ENCODE measurements at places on chromosomes 12 and 14.

GRCh38 chr12:109358154-109358869, 10.6 kb downstream of the MYO1H start:
- DNase-seq, result no peak

DNA sequence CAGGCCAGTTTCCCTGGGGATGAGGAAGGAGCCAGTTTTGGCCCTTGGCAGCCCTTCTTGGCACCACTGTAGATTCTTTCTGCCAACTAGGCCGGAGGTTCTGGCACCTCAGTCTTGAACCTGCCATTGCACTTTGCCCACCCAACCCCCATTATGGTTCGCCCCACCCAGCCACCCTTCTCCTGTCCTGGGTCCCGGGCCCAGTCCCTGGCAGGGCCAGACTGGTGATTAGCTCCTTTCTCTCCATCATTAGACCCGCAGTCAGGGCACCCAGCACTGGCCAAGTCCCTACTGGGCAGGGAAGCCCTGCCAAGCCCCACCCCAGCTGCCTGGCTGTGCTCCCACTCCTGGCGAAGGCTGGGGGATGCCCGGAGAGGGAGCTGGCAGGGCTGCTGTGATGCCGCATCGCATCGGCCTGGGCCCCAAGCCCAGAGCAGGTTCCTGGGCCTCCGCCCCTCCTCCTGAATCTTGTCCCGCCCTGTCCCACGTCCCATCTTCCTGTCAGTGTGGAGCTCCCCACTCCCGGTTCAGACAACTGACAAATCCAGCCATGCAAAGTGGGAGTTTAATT, 9.8 kb downstream of the FAM222A start:
- DNase-seq, result no peak

DNA sequence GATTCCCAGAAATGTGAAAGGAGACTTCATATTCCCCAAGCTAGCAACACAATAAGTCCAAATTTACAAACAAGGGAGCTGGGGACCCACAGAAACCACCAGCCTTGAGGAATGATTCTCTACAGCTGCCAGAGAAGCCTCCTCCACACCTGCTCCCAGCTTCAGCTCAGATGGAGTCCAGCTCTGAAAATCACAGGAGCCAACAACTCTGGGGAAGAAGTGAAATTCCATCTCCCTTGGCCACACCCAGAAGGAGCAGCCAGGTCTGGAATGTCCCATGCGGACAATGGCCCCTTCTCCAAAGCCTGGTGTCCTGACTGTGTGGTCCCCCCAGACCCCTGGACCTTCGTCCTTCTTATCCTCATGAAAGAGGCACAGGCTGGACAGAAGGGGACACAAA, 45.4 kb downstream of the SYNE3 start:
- DNase-seq, result no peak

- DNase-seq, result no peak
Measured at GRCh38 chr12:80939231-80939950, 1.7 kb upstream of the LIN7A start.

DNA sequence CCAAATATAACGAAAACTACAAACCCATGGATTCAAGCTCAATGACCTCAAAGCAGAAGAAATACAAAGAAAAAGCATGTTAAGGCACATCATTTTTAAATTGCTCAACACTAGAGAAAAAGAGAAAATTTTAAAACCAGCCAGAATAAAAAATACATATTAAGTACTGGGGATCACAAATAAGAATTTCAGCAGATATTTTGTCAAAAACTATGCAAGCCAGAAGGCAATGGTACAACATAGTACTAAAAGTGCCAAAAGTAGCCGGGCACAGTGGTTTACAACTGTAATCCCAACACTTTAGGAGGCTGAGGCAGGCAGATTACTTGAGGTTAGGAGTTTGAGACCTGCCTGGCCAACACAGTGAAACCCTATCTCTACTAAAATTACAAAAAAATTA, 10.2 kb downstream of the SGPP1 start:
- DNase-seq, result peak; percentile 27

- no peak for DNase-seq
Measured at GRCh38 chr14:66401449-66402095, 84.6 kb upstream of the CCDC196 start.

DNA sequence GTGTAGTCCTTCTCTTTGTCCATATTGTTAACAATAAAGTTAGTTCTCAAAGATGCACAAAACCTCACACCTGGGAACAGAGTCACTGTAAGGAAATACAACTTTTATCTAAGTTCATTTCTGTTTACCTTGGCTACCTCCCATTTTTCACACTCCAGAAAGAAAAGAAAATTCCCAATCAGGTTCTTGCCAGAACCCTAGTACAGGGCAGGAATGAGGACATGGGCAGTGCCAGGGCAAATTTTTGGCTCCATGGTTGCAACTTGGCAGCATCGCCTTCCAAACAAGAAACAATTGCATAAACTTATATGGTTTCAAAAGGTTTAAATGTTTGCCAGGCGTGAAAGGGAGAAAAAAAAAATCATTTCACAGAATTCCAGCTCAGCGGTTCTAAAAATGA, 296.3 kb upstream of the PRKD1 start:
- no peak for DNase-seq

DNA sequence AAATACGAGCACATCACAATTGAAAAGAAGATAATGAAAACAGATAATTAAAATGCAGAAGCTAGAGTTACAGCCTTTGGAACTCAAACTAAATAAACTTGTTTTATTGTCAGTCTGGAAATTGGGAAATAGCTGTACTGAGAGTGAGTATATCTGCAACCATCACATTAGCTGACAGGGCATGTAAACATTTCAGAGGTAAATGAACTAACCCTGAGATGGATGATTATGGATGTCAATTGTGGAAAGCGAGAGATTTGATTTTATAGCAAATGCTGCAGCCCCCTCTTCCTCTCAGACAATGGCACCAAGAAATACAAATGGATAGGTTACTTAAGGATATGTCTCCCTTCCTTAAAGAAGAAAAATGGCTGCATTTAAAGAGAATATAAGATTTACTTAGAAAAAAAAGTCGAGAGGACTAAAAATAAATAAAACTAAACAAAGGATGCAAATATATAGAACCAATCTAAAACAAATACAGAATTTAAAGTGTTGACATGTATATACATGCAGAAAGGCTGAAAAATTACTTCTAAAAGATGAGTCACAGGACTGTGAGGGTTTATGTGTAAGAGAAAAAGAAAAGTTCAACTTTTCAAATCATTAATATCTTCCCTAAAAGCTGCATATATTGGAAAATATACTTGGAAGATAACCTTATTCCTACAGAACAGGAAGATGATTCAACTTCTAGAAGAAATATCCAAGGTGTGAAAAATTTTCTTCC, 120.3 kb upstream of the FLRT2 start:
- no peak for DNase-seq

DNA sequence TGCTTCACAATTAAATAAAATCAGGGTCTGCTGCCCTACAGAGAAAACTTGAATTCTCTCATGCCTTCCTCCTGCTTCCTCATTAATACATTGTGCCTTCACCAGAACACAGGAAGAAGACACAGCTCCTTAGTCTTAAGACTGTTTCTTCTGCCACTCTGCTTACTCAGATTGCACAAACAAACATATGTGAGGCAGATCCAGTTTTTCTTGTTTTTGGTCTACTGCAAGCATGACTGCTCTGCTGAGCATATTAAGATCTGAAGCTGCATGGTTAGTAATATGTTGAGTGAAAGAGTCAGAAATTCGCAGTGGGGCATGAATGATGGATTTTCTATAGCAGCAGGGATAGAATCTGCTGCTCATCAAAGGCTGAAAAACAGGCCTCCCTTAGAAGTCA, 321.1 kb upstream of the STXBP6 start:
- DNase-seq, result no peak

DNA sequence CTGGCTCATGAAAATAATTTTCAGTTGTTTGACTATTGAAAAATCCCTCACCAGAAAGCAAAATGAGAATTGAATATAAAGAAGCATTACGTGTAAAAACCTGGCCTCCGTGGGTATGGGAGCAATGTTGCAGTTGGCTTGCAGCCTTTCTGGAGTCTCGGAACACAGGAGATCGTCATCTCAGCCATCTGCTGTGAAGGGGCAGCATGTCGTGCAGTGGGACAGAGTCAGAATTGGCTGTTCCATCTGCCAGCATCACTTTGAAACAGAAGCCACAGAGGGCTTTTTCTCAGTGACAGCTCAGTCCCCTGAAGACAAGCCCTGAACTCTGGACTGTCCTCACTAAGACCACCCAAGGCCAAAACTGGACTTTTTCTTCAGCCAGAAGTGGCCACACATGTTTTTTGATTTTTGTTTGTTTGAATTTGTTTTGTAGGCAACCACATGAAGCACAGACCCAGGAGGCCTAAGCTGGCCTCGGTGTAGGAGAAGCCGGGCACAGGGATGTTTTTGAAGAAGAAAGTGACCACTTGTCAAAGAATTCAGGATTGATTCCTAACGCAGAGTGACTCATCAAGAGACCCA, 170.8 kb upstream of the DYRK2 start:
- peak; percentile 33 for DNase-seq

GRCh38 chr12:56572288-56572687, 50.7 kb downstream of the RBMS2 start:
- no peak for DNase-seq

DNA sequence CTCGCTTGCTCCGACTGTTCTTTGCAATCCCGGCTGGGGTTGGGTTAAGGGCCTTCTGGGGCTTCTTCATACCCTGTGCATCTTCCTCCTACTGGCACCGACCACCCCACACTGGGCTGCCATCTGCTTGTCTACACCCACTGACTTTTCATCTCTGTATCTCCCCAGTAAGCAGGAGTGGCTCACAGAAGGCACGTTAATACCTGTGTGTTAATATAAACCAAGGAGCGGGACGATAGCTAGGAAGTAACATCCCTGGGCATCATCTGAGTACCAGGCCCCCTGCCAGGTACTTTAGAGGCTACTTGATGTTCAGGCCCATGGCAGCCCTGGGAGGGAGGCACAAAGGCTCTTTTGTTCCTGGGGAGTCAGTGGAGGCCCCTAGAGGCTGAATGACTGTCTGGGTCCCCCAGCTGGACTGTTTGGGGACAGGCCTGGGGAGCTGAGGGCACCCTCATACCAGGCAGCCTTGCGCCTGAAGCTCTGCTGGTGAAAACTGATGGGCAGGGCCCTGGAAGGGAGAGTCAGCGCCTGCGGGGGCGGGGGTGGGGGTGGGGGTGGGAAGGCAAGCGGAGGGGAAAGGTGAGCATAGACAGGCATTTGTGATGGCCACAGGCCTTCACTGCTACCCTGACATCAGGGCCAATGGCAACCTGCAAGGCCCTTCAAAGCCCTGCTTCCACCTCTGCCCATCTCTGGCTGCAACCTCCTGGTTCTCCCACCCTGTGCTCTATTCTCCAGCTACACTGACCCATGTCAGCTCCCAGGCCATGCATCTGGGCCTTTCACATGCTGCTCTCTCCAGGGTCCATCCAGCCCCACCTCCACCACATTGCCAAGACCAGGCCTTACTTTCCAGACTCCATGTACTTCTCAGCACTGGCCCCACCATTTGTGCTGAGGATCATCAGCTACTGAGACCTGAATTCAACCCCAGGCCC, 34.2 kb upstream of the DEGS2 start:
- no peak for DNase-seq

DNA sequence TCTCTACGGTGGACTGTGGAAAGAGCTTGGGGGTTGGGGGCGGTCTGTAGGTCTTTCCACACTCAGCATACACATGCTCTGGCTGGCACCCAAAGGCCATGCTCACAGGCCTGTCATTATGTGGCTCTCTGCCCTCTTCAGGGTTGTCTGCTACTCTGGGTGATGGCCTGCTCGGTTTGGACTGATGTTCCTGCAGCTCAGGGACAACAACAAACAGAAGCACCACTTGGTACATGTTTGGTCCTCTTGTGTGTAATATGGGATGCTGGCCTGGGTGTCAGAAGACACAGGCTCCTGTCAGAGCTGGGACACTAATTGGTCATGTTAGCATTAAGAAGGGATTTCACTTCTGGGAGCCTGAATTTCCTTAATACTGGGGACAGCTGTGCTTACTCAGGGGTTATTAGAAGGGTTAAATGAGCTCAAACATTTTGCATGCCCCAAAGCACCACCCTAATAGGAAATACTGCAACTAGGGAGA, 32.7 kb upstream of the SELPLG start:
- no peak for DNase-seq

DNA sequence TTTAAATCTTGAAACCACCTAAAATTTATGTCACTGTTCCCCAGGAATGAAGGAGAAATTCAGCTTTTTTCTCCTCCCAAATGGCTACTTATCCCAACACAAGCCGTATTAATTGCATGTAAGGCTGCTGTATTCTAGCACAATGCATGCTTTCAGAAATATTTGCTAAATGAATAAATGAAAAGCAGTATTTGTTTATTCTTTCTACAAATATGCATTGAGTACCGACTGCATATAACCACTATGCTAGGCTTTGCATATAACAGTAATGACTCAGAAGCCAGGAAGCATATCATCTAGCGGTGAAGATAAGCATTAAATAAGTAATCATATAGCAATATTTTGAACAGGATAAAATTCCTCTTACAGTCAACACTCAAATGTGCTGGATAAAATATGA, 5.7 kb upstream of the LRR1 start:
- DNase-seq, result peak; percentile 85

GRCh38 chr12:86787419-86787818, 531.2 kb upstream of the MGAT4C start:
- DNase-seq, result no peak

GRCh38 chr12:51240971-51241370, 2.3 kb downstream of the DAZAP2 start:
- DNase-seq, result peak; percentile 54

- peak; percentile 79 for DNase-seq
Measured at GRCh38 chr14:34718750-34719304, 4.4 kb upstream of the CFL2 start.

- DNase-seq, result no peak
Measured at GRCh38 chr12:89845366-89845765, 136.7 kb upstream of the ATP2B1 start.

DNA sequence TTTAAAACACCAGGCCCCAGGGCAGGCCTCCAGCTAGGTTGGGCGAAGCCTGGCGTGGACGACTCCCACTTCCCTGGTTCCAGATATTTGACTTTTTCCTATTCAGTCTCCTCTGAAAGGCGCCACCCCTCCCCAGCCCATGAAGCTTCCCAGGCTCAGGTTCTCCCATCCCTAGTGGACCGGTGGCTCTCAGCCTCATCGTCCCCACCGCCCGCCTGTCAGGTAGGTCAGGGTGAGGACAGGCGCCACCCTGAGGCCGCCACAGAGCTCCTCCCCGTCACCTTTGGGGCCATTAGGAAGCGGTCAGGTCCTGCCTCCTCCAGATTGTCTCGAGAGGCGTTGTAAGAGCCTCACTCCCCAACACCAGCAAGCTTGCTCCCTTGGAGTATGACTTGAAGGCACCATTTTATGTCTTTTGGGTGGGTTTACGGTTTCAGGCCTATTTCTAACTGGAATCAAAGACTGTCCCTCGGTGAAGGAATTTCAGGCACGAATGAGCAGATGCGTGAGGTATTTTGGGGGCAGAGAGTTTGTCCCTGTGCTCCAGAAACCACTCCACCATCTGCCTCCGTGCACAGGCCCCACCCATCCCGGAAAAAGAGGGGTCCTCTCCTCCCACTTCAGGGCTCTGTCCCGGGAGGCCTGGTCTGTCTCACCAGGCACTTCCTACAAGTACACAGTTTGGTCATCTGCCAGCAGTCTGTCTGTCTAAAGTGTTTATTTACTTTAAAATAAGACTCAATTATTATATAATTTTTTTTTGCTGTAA, 55.6 kb downstream of the TSPAN9 start:
- peak; percentile 84 for DNase-seq
